ENCODE measurements at places on chromosomes 2 and 18.
A peak's percentile ranks its signal among the peaks of the same experiment; 100 is the strongest.

GRCh38 chr18:73577365-73577764, 570.3 kb downstream of the FBXO15 start:
- no peak for DNase-seq

DNA sequence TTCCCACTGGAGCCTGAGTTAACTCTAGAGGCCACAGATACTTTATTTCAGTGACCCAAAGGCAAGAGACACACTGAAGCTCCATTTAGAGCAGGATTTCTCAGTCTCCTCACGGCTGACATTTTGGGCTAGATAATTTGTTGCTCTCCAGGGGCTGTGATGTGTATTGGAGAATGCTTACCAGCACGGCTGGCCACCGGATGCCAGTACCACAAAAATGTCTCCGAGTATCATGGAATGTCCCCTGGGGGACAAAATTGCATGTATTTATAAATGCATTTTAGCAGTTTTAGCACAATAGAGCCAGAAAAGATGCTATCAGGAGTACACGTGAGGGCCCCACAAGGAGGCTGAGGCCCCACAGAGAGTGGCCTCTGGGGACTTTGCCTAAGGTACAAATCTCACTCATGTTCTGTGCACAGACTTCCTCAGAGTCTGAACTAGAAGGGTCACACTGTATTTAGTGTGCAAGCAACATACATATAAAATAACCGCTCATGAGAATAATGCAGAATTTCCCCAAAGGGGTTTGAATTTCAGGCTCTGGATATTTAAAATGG, 20.5 kb upstream of the DCC start:
- DNase-seq, result no peak

- DNase-seq, result no peak
Observed at GRCh38 chr2:171864357-171864985, 29.6 kb downstream of the SLC25A12 start.

DNA sequence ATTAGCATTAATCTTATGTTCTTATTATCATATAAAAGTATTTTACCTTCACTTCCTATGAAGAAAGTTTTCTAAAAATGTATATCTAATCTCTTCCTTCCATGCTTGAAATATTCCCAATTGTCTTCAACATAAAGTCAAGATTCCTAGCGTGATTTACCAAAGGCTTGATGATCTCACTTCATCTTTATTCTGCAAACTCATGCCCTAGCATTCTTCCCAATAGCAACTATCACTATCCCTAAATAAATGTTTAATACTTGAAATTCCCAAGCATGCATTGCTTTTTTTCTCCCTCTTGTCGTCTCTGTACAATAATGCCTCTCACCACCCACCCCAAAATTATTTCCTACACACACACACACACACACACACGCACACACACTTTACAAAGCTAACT, 125.8 kb downstream of the VWC2L start:
- DNase-seq, result no peak

DNA sequence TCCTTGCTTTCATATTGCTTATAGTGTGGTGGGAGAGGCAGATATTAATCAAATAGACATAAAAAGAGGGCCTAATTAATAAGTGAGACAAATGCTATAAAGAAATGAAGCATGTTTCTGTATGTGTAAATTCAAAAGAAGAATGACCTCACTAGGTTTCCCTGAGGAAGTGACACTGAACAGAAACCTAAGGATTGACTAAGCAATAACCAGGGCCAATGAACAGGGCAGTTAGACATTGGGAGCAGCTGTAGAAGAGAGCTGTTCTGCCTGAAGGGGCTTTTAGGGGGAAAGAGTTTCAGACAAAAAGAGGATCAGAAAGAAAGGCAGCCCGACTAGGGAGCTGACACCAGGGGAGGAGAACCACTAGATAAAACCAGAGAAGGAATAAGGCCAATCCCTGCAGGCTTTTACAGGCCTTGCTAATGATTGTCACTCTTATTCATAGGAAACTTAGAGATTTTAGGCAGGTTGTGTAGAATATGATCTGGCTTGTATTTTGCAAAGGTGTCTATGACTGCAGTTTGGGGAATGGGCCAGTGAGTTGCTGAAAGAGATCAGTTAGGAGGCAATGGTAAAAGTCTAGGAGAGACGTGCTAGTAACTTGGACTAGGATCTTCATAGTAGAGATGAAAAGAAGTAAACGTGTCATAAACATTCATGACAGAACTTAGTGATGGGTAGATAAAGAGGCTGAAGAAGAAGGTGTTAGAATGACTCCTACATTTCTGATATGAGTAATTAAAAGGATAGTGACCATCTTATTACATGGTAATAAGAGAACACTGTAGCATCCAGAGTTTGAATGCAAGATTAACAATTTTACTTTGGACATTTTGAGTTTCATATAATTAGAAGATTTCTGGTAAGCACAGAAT, 26.8 kb upstream of the NABP1 start:
- no peak for DNase-seq

GRCh38 chr2:117875786-117876185, 61.3 kb downstream of the DDX18 start:
- DNase-seq, result no peak

GRCh38 chr2:233006648-233007047, 6.4 kb downstream of the NGEF start:
- DNase-seq, result no peak

GRCh38 chr2:239895669-239896068, 129.5 kb downstream of the NDUFA10 start:
- DNase-seq, result no peak

GRCh38 chr2:86143307-86143706, 37.3 kb downstream of the PTCD3 start:
- no peak for DNase-seq

DNA sequence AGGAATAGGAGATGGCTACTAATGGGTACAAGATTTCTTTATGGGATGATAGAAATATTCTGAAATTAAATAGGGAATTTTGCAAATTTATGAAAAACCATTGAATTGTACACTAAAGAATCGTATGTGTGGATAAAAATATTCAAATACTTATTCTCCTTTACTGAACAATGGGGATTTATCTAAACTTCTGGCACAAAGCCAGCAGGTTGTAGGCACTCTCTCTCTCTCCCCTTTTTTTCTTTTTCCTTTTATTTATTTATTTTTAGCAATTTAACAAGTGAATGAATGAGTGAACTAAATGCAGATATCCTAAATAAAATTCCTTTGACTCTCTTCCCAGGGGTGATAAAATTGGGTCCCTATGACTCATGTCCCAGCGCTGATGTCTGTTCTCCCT, 21.9 kb upstream of the SCYGR2 start:
- no peak for DNase-seq

DNA sequence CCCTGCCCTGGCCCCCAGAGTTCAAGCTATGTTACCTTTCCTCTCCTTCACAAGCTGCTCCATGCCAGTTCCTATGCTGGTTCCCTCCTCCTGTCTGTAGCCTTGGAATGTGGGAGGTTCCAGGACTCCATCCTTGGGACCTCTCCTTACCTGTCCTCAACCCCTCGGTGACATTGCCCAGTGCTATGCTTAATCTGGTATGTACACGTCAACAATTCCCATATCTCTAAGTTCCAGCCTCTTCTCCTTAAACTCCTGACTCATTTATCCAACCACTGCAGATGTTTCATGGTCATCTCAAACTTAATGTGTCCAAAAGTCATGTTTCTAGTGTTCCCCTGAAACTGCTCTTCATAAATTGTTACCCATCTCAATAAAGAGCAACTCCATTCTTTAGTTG, 160.8 kb downstream of the TNS1 start:
- DNase-seq, result no peak

- no peak for DNase-seq
Observed at GRCh38 chr18:40133253-40133652, 1821.8 kb upstream of the PIK3C3 start.

DNA sequence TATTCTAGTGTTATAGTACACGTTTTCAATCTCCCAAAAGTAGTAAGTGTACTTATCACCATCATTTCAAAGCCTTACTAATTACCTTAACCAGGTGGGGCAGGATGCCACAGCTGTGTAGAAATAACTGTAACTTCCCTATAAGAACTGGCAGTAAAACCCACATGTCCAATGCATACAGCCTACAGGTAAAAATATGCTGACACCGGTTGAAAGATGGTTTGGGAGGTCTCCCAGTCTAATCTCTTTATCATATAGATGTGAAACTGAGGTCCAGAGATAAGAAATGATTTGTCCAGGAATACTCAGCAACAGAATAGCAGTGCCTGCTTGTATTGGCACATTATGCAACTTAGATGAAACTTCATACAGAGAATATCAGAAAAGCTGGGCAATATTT, 322.9 kb downstream of the BCL11A start:
- DNase-seq, result no peak

- DNase-seq, result no peak
Observed at GRCh38 chr18:26543373-26543772, 5.0 kb downstream of the KCTD1 start.

GRCh38 chr2:17309181-17309580, 209.1 kb downstream of the RAD51AP2 start:
- no peak for DNase-seq

DNA sequence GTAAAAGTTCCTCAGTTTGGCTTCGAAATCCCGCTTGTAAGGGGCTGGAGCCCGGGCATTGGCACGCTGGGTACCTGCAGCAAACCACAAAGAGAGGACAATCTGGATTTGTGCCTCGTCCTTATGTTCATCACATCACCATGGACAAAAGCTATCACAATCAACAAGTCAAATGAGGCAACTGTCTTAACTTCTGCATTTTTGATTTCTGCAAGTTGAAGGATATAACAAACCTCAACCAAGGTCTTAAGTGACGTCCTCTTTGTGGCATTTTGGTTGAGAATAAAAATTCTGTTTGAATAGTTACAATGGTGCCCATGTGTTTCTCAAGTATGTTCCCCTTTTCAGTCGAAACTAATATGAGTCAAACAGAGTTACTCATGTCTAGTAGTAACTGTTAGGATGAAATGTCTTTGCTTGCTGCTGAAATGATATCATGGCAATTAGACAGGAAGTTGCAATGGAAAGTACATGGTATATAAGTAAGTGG, 70.8 kb upstream of the STK17B start:
- DNase-seq, result no peak

- DNase-seq, result no peak
Observed at GRCh38 chr2:98702858-98703620, 27.9 kb downstream of the MGAT4A start.

- DNase-seq, result no peak
Observed at GRCh38 chr2:208096080-208096479, 28.2 kb downstream of the CRYGD start.

GRCh38 chr18:76937597-76937996, 115.2 kb downstream of the ZNF236 start:
- no peak for DNase-seq

DNA sequence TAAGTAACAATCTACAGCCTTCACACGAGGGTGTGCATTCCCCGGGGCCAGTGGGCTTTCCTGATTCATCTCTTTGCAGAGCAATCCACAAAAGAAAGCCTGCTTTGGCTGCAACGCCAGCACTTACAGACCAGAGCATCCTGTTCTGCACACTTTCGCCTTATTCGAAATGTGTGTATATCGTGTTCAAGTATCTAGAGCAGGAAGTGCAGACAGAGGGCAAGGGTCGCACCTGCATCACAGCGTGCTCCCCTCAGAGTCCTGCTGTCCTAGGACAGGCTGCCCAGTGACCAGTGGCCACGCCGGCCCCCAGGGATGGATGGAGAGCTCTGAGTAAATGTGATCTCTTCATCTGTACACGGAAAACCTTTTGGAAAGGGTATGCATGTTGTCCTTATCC, 264.3 kb downstream of the ZNF516 start:
- DNase-seq, result no peak

DNA sequence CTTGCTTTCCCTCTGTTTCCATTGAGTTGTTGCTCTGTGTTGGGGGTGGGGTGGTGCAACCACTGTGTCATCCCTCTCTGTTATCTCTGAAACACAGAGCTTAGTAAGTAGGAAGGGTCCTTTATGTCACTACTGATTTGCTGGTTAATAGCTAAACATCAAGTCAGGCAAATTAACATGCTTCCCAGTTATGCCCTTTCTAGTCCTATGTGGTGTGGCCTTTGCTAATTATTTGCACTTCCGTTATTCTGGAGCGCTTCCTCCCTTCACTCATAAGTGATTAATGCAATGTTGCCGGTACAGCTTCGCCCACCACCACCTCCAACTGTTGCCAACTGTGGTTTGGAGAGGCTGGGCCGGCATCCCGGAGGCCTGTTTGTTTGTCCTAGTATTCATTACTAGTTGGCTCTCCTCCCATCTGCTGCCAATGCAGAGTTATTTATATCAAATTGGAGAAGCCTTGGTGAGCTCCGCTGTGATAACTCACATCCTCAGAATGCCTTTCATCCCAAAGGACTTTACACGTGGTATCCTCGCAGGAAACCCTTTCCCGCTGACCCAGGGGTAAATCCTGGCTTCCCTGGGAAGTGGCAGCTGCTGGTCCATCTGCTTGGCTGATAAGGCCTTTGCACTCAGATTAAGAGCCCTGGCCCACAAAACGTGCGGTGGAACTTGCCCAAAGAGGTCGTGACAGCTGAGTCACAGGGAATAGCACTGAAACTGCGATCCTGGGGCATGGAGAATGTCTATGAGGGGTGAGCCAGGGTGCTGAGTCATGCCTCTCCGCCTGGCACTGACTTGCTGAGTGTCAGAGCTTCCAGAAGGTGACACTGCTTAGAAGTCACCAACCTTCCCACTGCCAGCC, 72.0 kb upstream of the ZCCHC2 start:
- no peak for DNase-seq

GRCh38 chr2:31388736-31389135, 25.8 kb downstream of the XDH start:
- no peak for DNase-seq

- DNase-seq, result no peak
Observed at GRCh38 chr2:213991453-213992108, 419.3 kb upstream of the VWC2L start.

- no peak for DNase-seq
Observed at GRCh38 chr2:197304556-197305011, 6.0 kb downstream of the ANKRD44 start.

- peak; percentile 8 for DNase-seq
Observed at GRCh38 chr18:74896390-74896991, 298.8 kb downstream of the ZNF407 start.

- no peak for DNase-seq
Observed at GRCh38 chr2:42545841-42546390, 22.5 kb upstream of the MTA3 start.

DNA sequence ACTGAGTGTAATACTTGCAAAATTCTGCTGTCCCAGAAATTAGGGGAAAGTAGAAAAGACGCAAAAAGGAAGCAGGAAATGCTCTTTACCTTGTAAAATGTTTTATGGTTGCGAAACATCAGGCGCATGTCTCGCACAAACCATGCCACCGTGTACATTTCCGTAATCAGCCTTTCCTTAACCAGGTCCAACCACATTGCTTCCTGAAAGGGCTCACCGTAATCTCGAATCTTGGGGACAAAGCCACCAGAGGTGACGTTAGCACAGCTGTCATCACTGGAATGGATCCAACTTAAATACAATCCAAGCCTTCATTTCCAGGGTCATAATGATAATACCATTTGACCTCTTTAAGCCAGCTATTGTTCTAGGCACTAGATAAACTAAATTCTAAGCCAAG, 49.3 kb downstream of the SP110 start:
- DNase-seq, result no peak

GRCh38 chr2:241412144-241412543, 56.1 kb downstream of the FARP2 start:
- no peak for DNase-seq

GRCh38 chr2:181953881-181954537, 31.6 kb upstream of the PPP1R1C start:
- peak; percentile 40 for DNase-seq
